ENCODE measurements at places on chromosomes 5 and 9.

- DNase-seq: no peak
Measured at GRCh38 chr9:110755179-110755578, 86.6 kb downstream of the MUSK start.

GRCh38 chr5:119341452-119342349 lies 14.1 kb upstream of the TNFAIP8 start:
- no peak for DNase-seq

DNA sequence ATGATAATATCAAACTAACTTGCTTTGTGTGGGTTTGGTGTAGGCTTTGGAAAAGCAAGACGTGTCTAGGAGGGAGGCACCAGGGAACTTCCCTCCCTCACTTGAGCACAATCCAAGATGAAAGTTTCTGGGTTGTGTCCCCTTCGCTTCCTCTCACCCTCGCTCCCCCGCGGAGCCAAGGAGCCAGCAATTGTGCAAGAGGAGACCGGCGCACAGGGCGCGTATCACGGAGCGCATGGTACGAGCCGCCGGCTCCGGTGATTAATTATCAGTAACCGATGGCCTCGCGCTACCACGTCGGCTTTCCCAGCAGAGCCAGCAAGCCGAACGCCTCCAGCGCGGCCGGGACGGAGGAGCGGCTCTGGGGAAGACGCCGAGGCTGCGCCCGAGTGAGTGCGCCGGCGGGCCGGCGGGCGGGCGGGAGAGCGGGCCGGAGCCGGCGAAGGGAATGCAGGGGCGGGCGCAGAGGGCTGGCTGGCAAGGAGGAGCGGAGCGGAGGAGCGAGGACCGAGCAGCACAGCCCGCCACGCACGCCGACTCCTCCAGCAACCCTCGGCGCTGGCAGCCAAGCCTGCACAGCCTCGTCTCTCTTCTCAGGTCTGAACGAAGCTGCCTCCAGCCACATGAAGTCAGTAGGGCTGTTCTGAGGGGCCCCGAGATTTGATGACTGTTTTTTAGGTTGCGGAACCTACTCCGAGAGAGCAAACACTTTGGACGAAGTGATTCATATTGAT lies 143.6 kb downstream of the BNC2 start:
- peak; percentile 88 for DNase-seq

- no peak for DNase-seq
Measured at GRCh38 chr5:58965677-58966414, 383.0 kb downstream of the RAB3C start.

DNA sequence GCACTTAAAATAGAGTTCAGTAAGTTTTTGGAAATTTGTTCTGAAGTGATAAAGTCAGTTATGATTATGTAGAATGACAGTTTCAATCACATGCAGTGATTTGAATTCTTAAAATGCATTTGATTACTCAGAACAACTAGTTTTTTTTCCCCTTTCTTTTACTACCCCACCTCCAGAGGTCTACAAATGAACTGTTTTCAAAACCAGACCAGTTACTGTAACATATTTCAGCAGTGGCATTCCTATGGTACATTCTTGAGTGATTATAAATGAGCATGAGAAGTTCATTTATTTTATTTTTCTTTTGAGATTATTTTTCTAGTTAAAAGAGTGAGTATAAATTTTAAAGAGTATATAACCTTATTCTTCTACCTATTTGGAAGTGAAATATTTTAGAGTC lies 71.6 kb downstream of the NNT start:
- DNase-seq: no peak

- no peak for DNase-seq
Measured at GRCh38 chr5:80977764-80978163, 17.6 kb downstream of the RASGRF2 start.

GRCh38 chr5:31741496-31741895 lies 102.6 kb downstream of the PDZD2 start:
- DNase-seq: no peak

DNA sequence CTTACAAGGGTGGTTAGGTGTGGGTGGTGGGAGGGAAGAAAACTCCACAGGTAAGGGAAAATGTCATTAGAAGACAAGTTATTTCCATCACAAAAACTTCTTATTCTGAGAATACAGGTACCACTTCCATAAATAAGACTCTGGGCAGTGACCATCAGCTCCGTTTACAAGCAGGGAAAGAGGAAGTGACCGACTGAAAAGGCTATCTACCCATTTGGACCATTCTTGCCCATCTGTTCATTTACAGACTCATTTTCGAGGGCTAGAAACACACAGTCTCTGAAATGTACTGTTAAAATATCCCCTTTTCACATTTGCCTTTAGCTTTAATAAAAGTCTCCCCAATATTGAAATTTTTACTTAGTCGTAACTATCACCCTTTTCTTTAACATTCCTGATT lies 79.5 kb downstream of the TTC39B start:
- no peak for DNase-seq

GRCh38 chr9:92058026-92058425 lies 57.2 kb downstream of the SPTLC1 start:
- no peak for DNase-seq

DNA sequence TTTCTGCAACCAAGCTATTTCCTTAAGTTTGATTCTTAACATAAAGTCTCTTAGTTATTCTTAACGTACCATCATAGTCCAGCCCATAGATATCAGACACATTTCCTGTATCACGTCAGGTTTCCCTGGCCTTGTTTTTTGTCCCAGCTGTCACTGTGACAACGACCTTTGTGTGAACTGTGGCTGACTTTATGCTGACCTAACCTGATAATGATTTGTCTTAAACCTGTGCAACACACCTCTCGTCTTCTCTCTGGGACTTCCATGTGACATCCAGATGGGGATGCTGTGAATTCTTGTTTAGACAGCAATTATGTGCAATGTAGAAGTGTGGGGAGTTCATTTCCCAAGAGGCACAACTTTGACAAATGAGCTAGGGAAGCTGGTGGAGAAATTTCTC lies 662.8 kb downstream of the PTPRD start:
- DNase-seq: no peak
